CD4-positive, alpha-beta memory T cell (primary cell): ENCODE measurements at places on chromosomes 4 and X.

DNA sequence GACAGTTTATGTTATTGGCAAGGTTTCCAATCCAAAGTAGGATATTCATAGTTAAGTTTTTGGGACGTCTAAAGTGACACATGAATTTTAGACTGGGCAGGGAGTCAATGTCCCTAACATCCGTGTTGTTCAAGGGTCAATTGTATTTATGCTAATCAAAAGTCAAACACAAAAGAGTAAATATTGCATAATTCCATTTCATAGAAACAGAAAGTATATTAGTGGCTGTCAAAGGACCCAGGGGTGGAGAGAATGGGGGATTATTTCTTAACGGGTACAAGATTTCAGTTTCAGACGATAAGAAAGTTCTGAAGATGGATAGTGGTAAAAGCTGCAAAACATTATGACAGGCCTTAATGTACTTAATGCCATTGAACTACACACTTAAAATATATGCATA is 971.8 kb upstream of the AGA start:
- DNase-seq = no peak

DNA sequence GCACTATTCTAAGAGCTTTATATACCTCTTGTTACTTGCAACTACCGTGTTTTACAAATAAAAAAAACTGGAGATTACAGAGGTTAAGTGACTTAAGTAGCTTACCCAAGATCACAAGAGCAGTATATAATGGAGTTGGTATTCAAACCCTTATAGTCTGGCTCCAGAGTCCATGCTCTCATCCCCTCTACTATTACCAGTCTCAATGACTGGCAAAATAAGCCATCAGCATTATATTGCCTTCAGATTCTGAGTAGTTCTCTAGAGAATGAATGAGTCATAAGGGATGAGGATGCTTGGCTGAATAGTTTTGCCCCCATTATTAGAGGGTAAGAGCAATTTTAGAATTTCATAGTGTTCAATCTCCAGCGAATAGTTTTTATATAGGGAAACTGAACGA is 170.1 kb upstream of the ATOH1 start:
- no peak for DNase-seq

- DNase-seq = no peak
Measured at GRCh38 chr4:88706574-88706973, 8.9 kb upstream of the NAP1L5 start.

DNA sequence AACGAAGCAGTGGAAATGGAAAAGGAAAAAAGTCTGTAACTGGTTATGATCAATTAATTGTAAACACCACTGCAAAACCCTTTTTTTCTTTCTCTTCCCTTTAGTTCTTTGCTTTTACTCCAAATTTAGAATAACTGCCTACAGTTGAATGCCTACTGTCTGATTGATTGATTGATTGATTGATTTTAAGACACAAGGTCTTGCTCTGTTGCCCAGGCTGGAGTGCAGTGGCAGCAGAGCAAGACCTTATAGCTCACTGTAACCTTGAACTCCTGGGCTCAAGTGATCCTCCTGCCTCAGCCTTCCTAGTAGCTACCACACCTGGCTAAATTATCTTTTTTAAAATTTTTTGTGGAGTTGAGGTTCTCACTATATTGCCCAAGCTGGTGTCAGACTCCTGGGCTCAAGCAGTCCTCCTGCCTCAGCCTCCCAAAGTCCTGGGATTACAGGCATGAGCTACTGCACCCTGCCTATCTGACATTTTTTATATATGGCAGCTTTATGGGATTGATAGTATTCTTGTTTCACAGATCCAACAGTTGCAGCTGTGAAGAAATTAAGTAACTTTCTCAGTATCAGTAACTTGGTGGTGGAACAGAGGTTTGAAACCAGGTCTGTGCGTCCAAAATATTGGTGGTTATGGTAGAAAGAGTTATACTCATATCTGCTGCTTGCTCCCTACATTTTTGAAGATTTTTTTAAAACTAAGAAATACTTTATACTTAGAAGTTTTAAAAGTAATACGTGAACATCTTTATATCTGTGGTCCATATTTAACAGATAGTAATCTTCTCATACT is 12.4 kb downstream of the UBE2K start:
- no peak for DNase-seq

- DNase-seq = no peak
Measured at GRCh38 chrX:19627533-19627932, 112.2 kb upstream of the MAP3K15 start.

DNA sequence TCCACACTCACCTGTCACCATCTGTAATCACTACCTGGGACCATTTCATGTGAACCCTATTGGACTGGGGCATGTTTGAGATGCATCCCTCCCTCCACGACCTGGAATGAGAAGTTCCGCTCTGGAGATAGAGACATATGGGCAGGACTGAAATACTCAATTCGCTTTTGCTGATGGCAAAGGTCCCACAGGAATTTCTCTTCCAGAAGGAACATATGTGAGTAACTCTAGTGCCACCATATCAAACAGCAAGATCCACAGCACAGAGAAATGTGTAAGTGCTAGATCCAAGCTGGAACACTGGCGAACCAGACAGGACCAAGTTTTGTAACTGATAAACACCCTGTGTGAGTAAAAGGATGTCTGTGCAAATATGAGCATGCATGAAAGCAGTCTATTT is 43.9 kb downstream of the SEL1L3 start:
- no peak for DNase-seq

- no peak for DNase-seq
Measured at GRCh38 chr4:3184725-3185124, 64.2 kb upstream of the MSANTD1 start.

- DNase-seq = no peak
Measured at GRCh38 chrX:147174591-147174990, 360.0 kb upstream of the CXorf51A start.

- no peak for DNase-seq
Measured at GRCh38 chr4:185463541-185463940, 8.0 kb downstream of the CCDC110 start.

DNA sequence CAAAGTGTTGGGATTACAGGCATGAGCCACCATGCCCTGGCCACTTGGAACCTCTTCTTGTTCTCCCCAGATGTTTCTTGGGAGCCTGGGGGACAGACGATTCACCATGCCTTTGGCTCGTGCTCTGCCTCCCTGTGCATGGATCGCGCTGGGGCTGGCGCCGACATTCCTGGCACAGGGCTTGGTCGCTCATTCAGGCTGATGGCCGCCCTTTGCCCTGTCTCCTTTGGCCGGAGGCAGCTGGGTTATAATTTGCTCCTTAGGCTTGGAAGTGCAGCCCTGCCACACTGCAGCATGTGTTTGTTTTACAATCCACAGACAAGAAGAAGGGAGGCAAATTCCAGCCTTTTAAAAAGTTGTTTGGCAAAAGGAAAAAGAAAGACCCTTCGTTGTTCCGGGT is 115.3 kb downstream of the AASDH start:
- no peak for DNase-seq

GRCh38 chr4:74794382-74795010 is at the start of gene BTC:
BTC (minus strand) TSS chr4:74794523; CDS start chr4:74794325, 198 bp downstream.
- DNase-seq = no peak

DNA sequence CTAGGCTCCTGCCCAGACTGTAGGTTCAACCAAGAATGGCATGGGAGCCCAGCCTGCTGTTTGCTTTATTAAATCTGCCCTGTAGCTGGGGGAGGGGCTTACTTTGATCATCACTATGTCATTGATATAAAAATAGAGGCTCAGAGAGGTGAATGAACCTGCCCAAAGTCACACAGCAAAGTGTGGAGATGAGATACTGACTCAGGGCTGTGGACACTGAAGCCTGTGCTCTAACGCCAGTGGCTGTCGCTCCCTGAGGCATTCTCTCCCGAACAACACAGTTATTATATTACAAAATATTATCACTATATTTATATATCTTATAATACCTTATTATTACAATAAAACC is 3.5 kb downstream of the MSANTD1 start:
- no peak for DNase-seq

- peak; percentile 41 for DNase-seq
Measured at GRCh38 chr4:39637586-39638353, 895 bp downstream of the SMIM14 start.

DNA sequence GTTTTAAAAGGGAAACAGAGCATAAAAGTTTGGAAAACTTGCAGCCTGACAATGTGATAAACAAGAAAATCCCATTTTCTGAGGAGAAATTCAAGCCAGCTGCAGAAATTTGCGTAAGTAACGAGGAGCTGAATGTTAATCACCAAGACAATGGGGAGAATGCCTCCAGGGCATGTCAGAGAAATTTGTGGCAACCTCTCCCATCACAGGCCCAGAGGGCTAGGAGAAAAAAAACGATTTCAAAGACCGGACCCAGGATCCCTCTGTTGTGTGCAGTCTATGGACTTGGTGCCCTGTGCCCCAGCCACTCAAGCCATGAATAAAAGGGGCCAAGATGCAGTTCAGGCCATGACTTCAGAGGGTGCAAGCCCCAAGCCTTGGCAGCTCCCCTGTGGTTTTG is 355.4 kb upstream of the NDST3 start:
- DNase-seq = no peak

GRCh38 chr4:119823891-119824290 is 195.3 kb upstream of the PDE5A start:
- DNase-seq = no peak
